ENCODE measurements at places on chromosomes 3 and 15.

DNA sequence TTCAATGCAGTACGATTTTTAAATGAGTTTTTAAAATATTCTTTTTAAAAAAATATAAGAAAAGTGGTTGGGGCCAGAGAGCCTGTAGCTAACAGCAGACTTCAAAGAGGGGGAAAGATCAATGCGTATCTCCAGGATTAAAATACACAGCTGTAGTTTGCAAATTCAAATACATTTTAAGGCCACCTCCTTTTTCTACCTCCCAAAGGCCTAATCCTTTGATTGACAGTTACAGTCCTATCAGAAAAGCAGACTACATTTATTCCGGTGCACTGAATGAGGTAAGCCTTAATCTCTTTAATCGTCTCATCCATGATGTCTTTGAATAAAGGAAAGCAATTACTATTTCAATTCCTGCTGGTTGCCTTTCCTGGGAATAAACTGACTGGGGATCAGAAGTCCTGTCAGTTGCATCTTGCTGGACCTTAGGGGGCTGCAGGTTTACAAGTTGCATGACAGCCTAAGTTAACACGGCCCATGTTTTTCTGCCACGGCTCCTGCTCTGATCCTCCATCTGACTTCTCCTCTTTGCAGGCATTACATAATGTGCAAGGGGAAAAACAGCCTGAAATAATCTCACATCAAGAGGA lies 51.7 kb downstream of the CADPS start:
- no peak for DNase-seq

DNA sequence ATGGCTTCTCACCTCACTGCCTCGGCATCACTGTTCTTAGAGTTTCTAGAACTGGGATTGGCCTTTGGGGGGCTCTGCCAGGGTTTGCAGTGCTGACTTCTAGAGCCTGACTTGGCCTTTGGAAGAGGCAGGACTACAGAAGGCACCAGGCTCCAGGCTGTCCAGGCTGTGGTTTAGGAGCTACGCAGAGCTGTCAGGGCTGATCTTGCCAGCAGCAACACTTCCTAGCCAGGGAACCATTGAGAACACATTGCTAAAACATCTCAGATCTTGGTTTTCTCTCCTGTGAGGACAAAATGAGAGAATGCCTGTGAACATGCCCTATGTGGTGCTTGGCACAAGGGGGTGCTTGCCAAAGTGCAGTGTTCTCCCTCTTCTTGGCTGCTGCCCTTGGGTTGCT lies 34.6 kb upstream of the APEH start:
- DNase-seq: no peak

DNA sequence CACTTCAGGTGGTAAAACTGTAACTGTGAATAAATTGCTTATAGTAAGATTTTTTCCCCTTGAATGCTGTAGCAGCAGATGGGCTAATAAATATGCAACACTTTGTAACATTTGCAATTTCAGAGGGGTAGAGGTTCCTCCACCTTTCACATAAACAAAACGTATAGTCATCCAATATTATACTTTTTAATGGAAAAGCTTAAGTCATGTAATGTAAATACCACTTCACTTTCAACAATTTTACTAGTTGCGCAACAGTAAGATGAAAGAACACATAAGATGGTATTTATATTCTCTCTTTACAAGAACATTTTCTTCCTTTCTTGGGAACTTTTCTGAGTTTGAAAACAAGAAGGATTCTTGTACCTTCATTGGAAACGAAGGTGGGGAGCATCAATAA lies 56.6 kb upstream of the FAM3D start:
- DNase-seq: no peak

- DNase-seq: no peak
These were observed 79.4 kb downstream of the HES1 start for GRCh38 chr3:194215392-194215791.

GRCh38 chr3:70312336-70312735 lies at the start of gene MDFIC2:
Gene MDFIC2, minus strand, starts transcription at chr3:70312638. Its CDS starts 665 bp downstream, at chr3:70311973.
- no peak for DNase-seq

GRCh38 chr3:112137781-112138180 lies 4.7 kb upstream of the GCSAM start:
- DNase-seq: no peak

- no peak for DNase-seq
These were observed 84.5 kb downstream of the VGLL4 start for GRCh38 chr3:11558918-11559815.
